ENCODE measurements at places on chromosomes 3 and 15.

DNA sequence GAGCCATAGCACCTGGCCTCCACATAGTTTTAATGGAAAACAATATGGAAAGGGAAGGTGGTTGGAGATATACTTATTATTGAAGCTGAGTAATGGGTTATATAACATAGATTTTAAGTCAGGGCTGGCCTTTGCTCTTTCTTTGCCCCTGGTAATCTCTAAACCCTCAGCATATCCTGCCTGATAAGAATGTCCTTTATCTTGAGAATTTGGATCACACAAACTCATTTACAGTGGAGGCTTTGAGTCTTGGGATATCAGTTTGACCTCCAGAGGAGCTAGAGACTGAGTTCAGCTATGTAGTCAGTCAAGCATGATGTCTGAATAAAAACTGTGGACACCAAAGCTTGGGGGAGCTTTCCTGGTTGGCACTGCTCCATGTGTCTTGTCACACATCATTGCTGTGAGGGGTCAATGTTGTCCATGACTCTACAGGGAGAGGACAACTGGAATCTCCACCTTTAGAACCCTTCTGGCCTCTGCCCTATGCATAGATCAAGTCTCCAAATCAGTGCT lies 9.0 kb upstream of the C3orf33 start:
- DNase-seq, result no peak

DNA sequence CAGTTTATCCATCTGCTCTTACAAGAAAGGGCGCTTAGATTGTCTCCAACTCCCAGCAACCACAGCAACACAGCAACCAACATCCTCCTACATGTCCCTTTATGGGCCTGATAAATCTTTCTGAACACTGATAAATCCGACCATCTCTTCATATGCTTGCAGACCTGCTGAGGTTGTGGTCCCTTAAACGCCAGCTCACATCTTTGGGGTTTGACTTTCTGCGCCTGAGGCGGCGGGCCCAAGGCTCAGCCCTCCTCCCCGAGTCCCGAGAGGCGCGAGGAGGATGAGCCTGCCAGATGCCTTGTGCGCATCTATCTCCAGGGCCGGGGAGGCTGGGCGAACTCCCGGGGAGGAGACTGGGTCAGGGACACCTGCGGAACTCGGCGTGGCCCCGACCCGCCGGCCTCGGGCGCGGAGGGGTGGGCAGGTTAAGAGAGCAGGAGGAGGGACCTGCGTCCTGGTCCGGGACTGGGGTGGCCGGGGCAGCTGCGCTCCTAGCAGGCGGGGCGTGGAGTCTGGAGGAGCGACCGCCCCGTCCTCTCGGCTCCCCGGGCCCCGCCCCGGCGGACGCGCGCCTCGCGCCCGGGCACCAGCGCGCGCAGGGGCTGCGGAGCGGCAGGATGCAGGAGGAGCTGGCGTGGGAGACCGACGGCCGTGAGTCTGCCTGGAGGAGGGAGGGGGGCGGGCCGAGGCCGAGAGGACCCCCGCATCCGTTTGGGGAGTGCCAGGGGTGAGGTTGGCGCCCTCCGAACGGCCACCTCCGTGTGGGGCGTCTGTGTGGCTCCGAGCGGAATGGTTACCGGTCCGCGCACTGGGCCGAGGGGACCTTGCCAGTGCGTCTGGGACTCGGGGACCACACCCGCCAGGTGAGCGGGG lies at the start of gene ANKDD1A:
ANKDD1A (plus strand) TSS at position 592 of the 876 bp plus-strand sequence; CDS start at position 621, 29 bp downstream.
- peak; percentile 28 for DNase-seq

GRCh38 chr3:113258361-113258760 lies 47.0 kb downstream of the BOC start:
- no peak for DNase-seq

GRCh38 chr3:78174821-78175220 lies 1134.9 kb downstream of the ROBO2 start:
- DNase-seq, result no peak

DNA sequence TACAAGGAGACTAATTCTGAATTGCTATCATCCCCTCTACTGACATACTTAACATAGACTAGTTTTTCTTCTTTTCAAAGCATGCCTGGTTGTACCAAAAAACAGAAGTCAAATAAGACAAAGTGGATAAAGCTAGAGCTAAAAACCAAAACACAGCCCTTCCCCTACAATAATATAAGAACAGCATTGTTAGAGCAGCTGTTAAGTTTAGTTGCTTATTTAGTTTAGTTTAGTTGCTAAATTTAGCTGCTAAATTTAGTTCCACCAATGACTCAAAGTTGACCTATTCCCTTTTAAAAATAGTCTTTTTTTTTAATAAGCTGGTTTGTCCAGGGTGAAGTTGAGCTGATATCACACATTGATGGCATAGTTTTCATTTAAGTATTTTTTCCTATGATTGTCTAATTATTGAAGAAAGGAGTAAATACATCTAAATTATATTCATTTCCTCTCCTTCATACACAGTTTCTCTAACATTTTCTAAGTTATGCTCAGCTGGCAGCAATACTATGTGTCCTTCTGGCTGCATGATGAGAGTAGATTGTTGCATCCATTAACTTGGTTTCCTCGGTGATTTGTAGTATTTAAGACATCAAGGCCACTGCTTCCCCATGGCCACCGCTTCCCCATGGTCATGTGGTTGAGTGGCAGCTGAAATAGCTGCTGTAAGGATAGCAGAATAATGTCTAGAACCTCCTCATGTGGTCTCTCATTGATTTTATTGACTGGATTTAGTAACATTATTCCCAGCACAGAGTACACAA lies 718.6 kb upstream of the NECTIN3 start:
- no peak for DNase-seq

DNA sequence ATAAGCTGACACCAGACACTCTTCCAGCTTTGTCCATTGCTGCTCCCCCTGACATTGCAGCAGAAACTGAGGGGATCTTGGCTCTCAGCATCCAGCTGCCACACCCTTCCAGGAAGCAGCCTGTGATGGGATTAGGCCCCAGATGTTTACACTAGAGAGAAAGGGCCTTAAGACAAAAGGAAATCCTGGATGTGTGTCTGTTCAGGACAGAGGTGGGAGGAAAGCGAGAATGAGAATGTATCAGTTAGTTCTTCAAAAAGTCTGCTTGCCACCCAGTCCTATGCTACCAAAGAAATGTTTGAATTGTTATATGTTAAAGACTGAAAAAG lies 58.8 kb downstream of the HES1 start:
- no peak for DNase-seq

GRCh38 chr3:176697284-176697889 lies 499.9 kb downstream of the TBL1XR1 start:
- DNase-seq, result no peak

GRCh38 chr15:74378848-74379247 lies 11.4 kb upstream of the CYP11A1 start:
- DNase-seq, result no peak

DNA sequence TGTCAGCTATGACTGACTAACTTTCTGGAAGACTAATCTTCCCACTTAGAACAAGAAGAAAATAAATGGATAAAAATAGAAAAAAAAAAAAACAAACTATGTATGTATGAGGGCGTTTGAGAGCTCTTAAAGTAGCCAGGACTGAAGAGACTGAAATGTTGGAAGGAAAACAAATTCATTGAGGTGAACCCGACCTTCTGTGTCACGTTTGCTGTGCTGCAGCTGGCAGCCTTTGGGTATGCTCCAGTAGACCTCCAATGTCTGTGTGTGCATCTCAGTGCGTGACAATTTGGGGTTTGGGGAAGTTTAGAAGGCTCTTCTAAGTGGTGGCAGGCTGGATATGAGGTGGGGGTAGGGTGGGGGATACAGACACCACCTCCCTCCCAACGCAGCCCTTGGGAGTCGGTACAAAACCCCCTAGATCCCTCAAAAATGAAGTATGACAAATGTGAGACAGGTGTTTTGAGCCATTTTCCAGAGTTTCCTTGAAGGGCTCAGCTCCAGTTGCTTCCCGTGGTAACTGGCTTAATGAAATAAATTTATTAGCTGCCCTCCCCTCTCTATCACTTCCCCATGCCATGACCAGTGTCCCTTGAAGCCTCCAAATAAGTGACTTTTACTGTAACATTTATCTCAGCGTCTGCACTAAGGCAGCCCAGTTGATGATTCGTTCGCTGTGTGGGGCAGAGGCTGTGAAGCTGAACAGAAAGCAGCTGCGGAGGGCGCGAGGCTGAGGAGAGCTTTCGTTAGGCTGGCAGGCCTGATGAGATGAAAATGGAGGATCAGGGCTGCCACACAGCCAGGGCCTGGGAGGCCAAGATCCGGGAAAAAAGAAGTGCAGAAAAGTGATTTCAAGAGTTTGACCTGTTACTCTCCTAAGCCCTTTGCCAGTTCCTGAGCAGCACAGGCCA lies 34.9 kb upstream of the GABRB3 start:
- no peak for DNase-seq

DNA sequence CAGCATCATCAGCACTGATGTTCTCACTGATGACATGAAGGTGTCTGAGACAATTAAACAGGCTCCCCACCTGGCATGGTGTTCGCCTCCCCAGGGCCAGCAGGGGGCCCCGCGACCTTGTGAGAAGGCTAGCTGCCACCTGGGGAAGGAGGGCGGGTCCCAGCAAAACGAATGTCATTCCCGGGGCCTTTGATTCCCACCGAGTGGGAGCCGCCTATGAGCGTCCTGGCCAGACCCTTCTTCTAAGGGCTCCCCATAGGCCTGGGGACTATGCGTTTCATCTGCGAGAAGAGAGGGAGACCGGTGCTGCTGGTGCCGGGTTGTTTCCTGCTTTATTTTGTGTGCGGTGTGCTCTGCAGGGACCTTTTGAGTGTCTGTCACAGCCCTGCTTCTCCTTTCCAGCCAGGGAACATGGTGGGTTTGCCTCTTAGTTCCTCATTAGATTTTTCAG lies 20.5 kb upstream of the MINDY4B start:
- DNase-seq, result no peak

GRCh38 chr15:52738311-52738710 lies 51.8 kb downstream of the ONECUT1 start:
- DNase-seq, result no peak

GRCh38 chr3:9130345-9131305 lies 118.8 kb downstream of the SRGAP3 start:
- no peak for DNase-seq

- no peak for DNase-seq
Observed at GRCh38 chr3:14787630-14788029, 31.1 kb upstream of the FGD5 start.

DNA sequence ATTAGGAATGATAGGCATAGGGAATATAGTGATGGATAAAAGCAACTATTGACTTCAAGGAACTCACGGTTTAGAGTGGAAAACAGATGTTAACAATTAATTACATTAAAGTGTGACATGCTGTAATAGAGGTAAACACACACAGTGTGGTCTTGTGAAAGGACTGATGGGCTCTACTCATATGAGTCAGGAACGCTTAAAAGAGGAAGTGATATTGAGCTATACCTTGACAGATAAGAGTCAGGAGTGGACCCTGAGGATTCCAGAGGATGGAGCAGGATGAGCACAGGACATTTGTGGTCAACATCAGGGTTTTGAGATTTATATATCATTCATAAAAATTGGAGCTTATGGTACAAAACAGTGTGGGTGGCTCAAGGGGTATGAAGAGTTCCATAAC lies 11.0 kb downstream of the EXOG start:
- no peak for DNase-seq

DNA sequence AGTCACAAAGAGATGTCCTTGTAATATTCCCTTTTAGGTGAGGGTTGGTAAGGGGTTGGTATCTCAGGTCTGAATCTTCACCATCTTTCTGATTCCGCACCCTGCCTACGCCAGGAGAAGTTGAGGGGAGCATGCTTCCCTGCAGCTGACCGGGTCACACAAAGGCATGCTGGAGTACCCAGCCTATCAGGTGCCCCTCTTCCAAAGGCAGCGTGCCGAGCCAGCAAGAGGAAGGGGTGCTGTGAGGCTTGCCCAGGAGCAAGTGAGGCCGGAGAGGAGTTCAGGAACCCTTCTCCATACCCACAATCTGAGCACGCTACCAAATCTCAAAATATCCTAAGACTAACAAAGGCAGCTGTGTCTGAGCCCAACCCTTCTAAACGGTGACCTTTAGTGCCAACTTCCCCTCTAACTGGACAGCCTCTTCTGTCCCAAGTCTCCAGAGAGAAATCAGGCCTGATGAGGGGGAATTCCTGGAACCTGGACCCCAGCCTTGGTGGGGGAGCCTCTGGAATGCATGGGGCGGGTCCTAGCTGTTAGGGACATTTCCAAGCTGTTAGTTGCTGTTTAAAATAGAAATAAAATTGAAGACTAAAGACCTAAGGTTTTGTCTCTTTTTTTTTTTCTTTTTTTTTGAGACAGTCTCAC lies 19.8 kb downstream of the TYRO3 start:
- DNase-seq, result no peak

- DNase-seq, result peak; percentile 45
Observed at GRCh38 chr3:14925729-14926591, 21.4 kb upstream of the NR2C2 start.
